Astrocyte of the cerebellum (primary cell): ENCODE measurements at places on chromosomes 1 and 21.

- DNase-seq: no peak
Observed at GRCh38 chr1:200893411-200893901, 1.2 kb upstream of the INAVA start.

DNA sequence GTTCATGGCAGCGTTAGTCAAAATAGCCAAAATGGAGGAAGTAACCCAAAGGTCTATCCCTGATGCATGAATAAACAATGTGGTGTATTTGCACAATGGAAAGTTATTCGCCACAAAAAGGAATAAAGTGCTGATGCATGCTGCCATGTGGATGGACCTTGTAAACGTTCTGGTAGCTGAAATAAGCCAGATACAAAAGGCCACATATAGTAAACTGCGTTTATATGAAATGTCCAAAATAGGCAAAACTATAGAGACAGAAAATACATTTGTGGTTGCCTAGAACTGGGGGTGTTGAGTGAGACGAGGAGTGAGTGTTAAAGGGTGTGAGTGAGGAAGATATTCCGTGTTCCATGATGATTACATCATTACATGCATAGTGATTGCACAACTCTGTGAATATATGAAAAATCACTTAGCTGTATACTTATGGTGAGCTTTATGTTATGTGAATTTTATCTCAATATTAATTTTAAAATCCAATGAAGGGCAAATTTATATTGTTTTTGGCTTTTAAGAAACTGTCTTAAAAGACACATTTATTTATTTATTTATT is 321.3 kb downstream of the KIF26B start:
- no peak for DNase-seq

- no peak for DNase-seq
Observed at GRCh38 chr1:58979086-58979485, 195.2 kb upstream of the JUN start.

GRCh38 chr1:43991200-43991475 is 261 bp upstream of the CCDC24 start:
- no peak for DNase-seq

- DNase-seq: no peak
Observed at GRCh38 chr1:34070201-34070836, 94.7 kb downstream of the CSMD2 start.

- DNase-seq: no peak
Observed at GRCh38 chr1:43507296-43508295, 23.1 kb upstream of the PTPRF start.

DNA sequence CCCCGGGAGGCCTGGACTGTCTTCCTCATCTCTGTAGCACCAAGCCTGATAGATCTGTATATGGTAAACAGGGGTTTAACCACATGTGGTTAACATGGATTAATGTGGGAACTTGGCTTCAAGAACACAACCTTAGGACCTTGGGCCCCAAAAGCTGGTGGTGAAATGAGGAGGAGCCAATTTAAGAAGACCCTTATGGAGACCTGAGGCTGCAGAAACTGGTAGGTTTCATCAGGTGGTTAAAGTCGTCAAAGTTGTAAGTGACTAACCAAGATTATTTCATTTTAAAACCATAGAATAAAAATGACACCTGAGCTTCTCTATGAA is 14.0 kb downstream of the THEMIS2 start:
- DNase-seq: no peak

- DNase-seq: no peak
Observed at GRCh38 chr1:30411206-30411605, 312.2 kb downstream of the MATN1 start.

DNA sequence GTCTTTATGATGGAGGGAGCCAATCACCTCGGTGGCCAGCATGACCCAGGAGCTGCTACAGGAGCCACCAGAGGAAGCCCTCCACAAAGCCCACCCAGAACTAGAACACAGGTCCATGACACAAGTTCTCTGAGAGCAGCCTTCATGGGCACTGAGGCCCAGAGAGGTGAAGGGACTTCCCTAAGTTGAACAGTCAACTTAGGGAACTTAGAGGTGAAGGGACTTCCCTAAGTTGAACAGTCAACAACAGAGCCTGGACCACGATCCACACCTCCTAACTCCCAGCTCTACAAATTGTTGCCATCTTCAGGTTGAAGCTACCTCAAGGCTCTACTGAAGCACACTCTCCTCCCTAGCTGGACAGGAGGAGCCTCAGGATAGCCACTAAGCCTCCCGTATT is 132.7 kb downstream of the CCDC185 start:
- DNase-seq: no peak

- no peak for DNase-seq
Observed at GRCh38 chr1:240417317-240417716, 194.6 kb downstream of the GREM2 start.

- no peak for DNase-seq
Observed at GRCh38 chr1:213418268-213419071, 367.4 kb downstream of the RPS6KC1 start.

DNA sequence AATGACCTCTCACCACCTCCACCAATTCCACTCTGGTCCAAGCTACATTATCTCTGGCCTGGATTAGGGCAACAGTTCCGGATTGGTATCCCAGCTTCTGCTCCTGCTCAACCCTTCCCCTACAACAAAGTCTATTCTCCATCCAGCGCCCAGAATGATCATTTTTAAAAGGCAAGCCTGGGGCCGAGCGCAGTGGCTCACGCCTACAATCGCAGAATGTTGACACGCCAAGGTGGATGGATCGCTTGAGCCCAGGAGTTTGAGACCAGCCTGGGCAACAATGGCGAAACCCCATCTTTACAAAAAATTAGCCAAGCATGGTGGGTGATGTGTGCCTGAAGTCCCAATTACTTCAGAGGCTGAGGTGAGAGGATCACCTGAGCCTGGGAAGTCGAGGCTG is 2.2 kb downstream of the LYST start:
- DNase-seq: no peak

- DNase-seq: peak; percentile 86
Observed at GRCh38 chr1:109933856-109934711, 23.4 kb downstream of the CSF1 start.

GRCh38 chr1:44483089-44483874 is 78.2 kb downstream of the RNF220 start:
- no peak for DNase-seq

GRCh38 chr1:168235548-168235885 is 9.7 kb downstream of the SFT2D2 start:
- no peak for DNase-seq

DNA sequence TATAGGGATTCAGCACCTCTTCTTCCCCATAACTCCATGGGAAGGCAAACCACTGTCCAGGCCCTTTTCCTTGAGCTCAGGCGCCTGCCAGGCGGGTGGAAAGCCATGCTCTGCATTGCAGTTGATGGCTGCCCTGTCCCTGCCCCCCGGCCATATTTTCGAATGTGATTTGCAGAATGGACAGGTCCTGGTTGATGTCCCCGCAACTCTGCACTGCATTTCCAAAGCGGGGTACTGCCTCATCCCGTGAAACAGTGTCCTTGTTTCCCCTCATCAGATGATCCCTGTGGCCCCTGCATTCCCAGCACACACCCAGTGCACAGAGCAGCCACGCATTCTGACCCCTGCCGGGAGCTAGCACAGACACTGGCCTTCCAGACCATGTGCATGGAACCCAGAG is 33.7 kb upstream of the SCMH1 start:
- DNase-seq: no peak

DNA sequence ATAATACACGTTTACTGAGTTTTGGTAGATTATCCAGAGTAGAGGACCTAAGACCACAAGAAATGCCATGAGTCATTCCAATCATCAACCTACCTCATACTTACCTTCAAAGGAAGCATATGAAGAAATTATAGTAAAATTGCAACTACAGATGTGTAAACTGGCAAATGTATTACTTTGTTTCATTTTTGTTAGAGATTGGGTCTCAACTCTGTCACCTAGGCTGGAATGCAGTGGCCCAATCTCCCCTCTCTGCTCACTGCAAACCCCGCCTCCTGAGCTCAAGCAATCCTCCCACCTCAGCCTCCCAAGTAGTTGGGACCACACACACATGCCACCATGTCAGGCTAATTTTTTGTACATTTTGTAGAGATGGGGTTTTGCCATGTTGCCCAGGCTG is 5.2 kb downstream of the TMCO1 start:
- no peak for DNase-seq

DNA sequence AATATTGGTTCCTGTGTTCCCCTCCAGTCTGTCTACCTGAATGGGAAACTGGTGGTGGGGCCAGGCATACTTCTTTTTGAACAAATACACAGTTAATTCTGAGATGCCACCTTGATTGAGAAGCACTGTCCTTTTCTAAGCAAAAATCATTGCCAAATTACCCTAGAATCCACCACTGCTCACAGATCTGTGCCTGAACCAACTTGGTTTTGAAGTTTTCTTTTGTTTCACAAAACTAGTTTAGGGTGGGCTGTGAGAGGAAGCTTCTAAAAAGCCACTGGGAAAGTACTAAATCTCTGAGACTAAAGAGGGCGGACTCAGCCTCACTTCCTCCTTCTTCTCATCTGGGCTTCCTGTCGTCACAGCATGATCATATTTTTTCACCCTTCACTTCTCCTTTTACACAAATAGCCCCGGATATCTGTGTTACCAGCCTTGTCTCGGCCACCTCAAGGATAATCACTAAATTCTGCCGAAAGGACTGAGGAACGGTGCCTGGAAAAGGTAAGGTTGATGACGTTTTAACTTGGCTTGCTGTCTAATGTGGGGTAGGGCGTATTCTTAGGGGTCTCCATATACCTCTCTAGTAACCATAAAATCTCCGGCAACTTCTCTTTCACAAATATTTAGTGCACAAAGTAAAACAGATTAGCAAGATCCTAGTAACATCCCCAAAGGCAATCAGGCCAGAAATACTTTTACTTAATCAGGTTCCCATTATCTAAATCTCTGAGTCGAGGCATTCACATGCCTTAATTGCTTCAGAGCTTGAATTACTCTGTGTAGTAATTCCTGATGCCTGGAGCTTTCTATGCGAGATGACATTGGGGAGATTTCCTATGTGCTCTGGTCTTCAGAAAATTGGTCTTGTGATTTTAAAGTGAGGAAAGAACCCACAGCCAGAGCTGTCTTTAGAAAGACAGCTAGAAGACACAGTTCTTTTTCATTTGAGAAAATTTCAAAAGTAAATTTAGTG is at the start of gene CD53:
Gene CD53, plus strand, starts transcription at position 404 of the 976 bp plus-strand sequence. CDS start 18,261 bp downstream, outside the sequence.
- DNase-seq: no peak
